Activated CD8-positive, alpha-beta memory T cell treated with anti-CD3 and anti-CD28 coated beads, Interleukin-2, amount 10 ng/mL, durations not matched to agents 7 days and 5 days (primary cell): ENCODE measurements at places on chromosomes 12 and 14. TPM values are rescaled to one million over a fixed set of nuclear protein-coding genes. Genes with fewer than 3 reads are reported as not detected.

- H3K4me3 ChIP-seq = no peak overlapping the region
- no peaks in the 10 kb centered on the region for H3K27me3 ChIP-seq
- DNase-seq = no peak
- no peaks in the 10 kb centered on the region for H3K4me1 ChIP-seq
- H3K36me3 ChIP-seq = no peaks in the 10 kb centered on the region
- H3K27ac ChIP-seq = no peak overlapping the region
Measured at GRCh38 chr14:31828946-31829868, 247.9 kb upstream of the ARHGAP5 start.

GRCh38 chr12:45803111-45803510 is 73.6 kb downstream of the ARID2 start:
- DNase-seq = no peak
- H3K27ac ChIP-seq = no peak overlapping the region
- H3K4me3 ChIP-seq = no peak overlapping the region
- H3K36me3 ChIP-seq = peaks cover 32% of the 10 kb centered on the region
- H3K27me3 ChIP-seq = no peaks in the 10 kb centered on the region

Gene CLEC2B
- total RNA-seq = 55.1 TPM

DNA sequence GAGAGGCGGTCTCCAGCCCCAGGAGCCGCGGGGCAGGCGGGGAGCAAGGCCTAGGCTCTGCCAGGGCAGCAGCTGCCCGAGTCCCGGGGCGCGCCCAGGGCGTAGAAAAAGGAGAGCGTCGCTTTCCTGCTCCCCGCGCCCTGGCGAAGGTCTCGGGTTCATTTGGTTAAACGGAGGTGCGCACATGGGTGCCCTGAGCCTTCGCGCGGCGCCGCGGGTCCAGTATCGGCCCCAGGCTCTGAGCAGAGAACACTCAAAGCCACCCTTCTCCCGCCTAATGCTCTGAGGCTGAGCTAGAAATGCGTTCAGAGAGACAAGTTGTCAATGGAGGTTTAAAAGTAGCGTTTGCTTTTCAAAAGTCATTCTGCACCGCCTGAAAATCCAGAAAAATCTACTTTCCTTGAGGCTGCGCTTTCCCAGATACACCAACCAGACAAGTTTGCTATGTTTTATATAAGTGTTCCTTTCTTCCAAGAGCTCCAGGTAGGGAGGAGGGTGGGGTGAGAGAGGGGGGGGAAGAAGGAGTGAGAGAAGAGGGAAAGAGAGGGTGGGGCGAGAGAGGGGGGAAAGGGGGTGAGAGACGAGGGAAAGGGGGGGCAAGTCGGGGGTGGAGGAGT is 1.5 kb downstream of the TMEM132C start:
- no peaks in the 10 kb centered on the region for H3K36me3 ChIP-seq
- no peak overlapping the region for H3K4me3 ChIP-seq
- peaks cover 35% of the 10 kb centered on the region for H3K27me3 ChIP-seq
- no peak for DNase-seq

GRCh38 chr12:110369992-110370391 is 33.5 kb downstream of the ANAPC7 start:
- no peak for DNase-seq
- no peak overlapping the region for H3K4me3 ChIP-seq
- no peaks in the 10 kb centered on the region for H3K27me3 ChIP-seq
- no peaks in the 10 kb centered on the region for H3K4me1 ChIP-seq
- peaks cover 12% of the 10 kb centered on the region for H3K36me3 ChIP-seq
